Activated CD4-positive, alpha-beta T cell treated with anti-CD3 and anti-CD28 coated beads for 36 hours (primary cell): ENCODE measurements at places on chromosomes 7 and 10. TPM values are rescaled to one million over a fixed set of nuclear protein-coding genes. Genes with fewer than 3 reads are reported as not detected.

DNA sequence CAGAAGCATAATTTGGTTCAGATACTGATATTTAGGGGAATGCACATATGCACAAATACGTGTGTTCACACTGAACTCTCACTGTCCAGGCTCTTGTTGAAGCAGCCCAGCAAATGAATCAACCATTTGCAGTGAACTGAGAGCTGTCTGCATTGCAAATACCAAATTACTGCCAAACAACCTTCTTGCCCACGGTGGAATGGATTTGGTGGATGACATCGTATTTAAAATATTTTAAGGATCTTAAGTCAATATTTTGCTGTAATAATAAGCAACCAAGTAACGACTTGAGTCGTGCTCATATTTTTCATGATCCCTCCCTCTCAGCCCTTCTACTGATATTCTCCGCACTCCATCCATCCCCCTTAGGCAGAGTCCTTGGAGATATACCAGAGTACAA, 107.9 kb upstream of the FEZF1 start:
- no peak overlapping the region for H3K27ac ChIP-seq
- no peaks in the 10 kb centered on the region for H3K36me3 ChIP-seq
- H3K27me3 ChIP-seq: no peaks in the 10 kb centered on the region

TFR2 gene
- total RNA-seq: 12.4 TPM

- H3K27ac ChIP-seq: no peak overlapping the region
- H3K27me3 ChIP-seq: peaks cover 14% of the 10 kb centered on the region
- no peak overlapping the region for H3K4me3 ChIP-seq
- no peak for DNase-seq
Measured at GRCh38 chr7:132610995-132611394, 34.7 kb upstream of the PLXNA4 start.

GRCh38 chr10:33334805-33335550, 511 bp upstream of the NRP1 start:
- peak overlapping the region; percentile 60 for H3K4me3 ChIP-seq
- H3K36me3 ChIP-seq: no peaks in the 10 kb centered on the region
- peak; percentile 69 for DNase-seq
- H3K27me3 ChIP-seq: peaks cover 67% of the 10 kb centered on the region
- peaks cover 18% of the 10 kb centered on the region for H3K4me1 ChIP-seq

- no peak overlapping the region for H3K4me3 ChIP-seq
- no peaks in the 10 kb centered on the region for H3K36me3 ChIP-seq
- no peaks in the 10 kb centered on the region for H3K4me1 ChIP-seq
- H3K27me3 ChIP-seq: peaks cover 3% of the 10 kb centered on the region
- H3K27ac ChIP-seq: no peak overlapping the region
- no peak for DNase-seq
Measured at GRCh38 chr7:26843705-26844104, 20.7 kb downstream of the SKAP2 start.

KMT2E gene
- total RNA-seq: 99.3 TPM

DNA sequence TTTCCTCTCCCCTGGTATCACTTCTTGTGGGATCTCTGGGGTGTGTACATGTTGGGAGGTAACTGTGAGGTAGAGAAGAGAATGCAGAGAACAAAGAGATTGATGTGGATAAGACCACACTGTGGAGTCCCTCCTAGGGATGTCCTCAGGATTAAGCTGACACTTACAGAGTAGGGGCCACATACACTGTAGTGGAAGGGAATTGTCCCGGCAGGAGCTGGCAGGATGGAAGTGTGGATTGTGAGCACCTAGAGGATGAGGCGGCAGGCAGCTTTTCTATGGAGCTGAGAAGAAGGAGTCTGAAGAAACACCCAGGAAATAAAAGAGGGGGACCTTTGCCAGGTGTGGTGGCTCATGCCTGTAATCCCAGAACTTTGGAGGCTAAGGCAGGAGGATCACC, 13.5 kb downstream of the AGFG2 start:
- H3K27me3 ChIP-seq: no peaks in the 10 kb centered on the region
- peaks cover 64% of the 10 kb centered on the region for H3K36me3 ChIP-seq
- H3K27ac ChIP-seq: peak overlapping the region; percentile 48
- H3K4me1 ChIP-seq: peaks cover 41% of the 10 kb centered on the region
- no peak overlapping the region for H3K4me3 ChIP-seq
- no peak for DNase-seq

HOXA1 gene
- total RNA-seq: 0.14 TPM

GRCh38 chr10:121438333-121438732, 159.9 kb downstream of the FGFR2 start:
- H3K27me3 ChIP-seq: peaks cover 2% of the 10 kb centered on the region
- no peaks in the 10 kb centered on the region for H3K4me1 ChIP-seq
- no peak overlapping the region for H3K27ac ChIP-seq
- no peak for DNase-seq
- no peak overlapping the region for H3K4me3 ChIP-seq

- peaks cover 6% of the 10 kb centered on the region for H3K27me3 ChIP-seq
- no peak for DNase-seq
- H3K4me1 ChIP-seq: no peaks in the 10 kb centered on the region
- H3K4me3 ChIP-seq: no peak overlapping the region
Measured at GRCh38 chr10:76868098-76868977, 769.3 kb downstream of the KCNMA1 start.

- no peaks in the 10 kb centered on the region for H3K4me1 ChIP-seq
- H3K36me3 ChIP-seq: no peaks in the 10 kb centered on the region
- DNase-seq: no peak
- H3K27me3 ChIP-seq: no peaks in the 10 kb centered on the region
Measured at GRCh38 chr10:96211764-96212163, 59.6 kb downstream of the BLNK start.

DNA sequence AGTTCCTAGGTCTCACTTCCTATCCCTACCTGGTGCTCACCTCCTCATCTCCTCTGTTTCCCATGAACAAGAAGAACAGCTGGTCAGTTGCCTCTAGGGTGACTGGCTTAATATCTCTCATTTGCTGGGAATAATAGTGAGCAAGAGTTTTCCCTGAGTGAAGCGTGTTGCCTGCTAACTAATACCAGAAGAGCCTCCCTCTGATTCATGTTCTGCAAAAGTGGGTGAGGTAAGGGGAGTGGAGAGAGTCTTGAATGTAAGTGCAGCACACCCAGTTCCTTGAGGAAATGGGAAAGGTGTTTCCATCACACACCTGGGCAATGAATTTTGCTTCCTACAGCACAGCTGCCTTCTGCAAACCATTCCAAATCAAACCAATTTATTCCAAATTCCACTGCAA, 29.6 kb downstream of the FZD1 start:
- H3K27me3 ChIP-seq: peaks cover 4% of the 10 kb centered on the region
- no peak overlapping the region for H3K27ac ChIP-seq
- no peak for DNase-seq
- H3K4me3 ChIP-seq: no peak overlapping the region
- H3K36me3 ChIP-seq: no peaks in the 10 kb centered on the region

CYP3A4 gene
- not detected for total RNA-seq

DNA sequence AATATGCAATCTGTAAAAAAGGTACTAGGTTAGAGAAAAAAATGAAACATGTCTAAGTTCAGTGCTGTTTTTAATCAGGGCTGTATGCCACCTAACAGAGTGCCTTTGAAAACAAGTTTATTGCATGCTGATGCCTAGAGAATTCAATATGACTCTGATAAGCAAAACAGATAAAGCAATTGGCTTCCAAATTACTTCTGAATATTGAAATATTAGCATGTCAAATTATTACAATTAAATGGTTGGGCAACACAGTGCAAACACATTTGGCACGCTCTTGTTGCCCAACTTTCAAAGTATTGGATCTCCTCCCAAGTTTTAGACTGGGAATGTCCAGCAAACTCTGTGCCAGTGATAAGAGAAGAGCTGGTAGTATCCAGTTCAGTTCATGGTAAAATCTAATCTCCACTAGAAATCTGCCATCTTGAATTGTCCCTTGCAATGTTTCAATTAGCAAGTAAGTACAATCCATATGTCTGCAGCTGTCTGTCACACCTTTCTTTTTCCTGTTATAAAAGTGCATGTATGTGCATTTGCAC, 65.2 kb upstream of the FAM133B start:
- H3K4me3 ChIP-seq: no peak overlapping the region
- no peaks in the 10 kb centered on the region for H3K27me3 ChIP-seq
- H3K4me1 ChIP-seq: peaks cover 36% of the 10 kb centered on the region
- no peak overlapping the region for H3K27ac ChIP-seq

GRCh38 chr7:45435846-45436245, 138.3 kb upstream of the ADCY1 start:
- DNase-seq: no peak
- peaks cover 30% of the 10 kb centered on the region for H3K27me3 ChIP-seq
- no peak overlapping the region for H3K27ac ChIP-seq
- H3K4me3 ChIP-seq: no peak overlapping the region

TMEM196 gene
- total RNA-seq: not detected

- no peak overlapping the region for H3K27ac ChIP-seq
- no peaks in the 10 kb centered on the region for H3K4me1 ChIP-seq
- H3K27me3 ChIP-seq: no peaks in the 10 kb centered on the region
- no peak for DNase-seq
- peaks cover 71% of the 10 kb centered on the region for H3K36me3 ChIP-seq
Measured at GRCh38 chr10:42304341-42304740, 334.0 kb downstream of the ZNF33B start.

- H3K27ac ChIP-seq: no peak overlapping the region
- no peak for DNase-seq
- no peaks in the 10 kb centered on the region for H3K27me3 ChIP-seq
- H3K36me3 ChIP-seq: no peaks in the 10 kb centered on the region
Measured at GRCh38 chr10:88343761-88344484, 239.2 kb downstream of the RNLS start.

DNA sequence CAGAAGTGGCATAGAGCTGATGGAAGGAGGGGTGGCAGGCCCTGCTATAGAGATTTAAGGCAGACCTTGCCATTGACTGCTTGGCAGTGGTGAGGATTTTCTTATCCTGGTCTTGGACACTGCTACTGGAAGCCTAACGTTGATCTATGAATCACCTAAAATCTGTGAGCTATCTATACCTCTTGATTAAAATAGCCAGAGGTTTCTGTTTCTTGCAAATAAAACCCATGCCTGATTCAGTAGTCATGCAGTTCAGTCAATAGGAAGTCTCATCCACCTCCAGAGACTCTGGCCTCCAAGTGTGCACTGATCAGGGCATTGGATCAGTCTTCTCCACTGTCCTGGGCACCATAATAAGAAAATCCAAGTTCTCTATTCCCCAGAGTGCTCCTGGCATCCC, 286.5 kb downstream of the PTEN start:
- H3K36me3 ChIP-seq: peaks cover 7% of the 10 kb centered on the region
- peaks cover 2% of the 10 kb centered on the region for H3K27me3 ChIP-seq
- H3K4me3 ChIP-seq: no peak overlapping the region
- H3K4me1 ChIP-seq: peaks cover 20% of the 10 kb centered on the region
- H3K27ac ChIP-seq: no peak overlapping the region
- no peak for DNase-seq

- H3K36me3 ChIP-seq: no peaks in the 10 kb centered on the region
- H3K4me1 ChIP-seq: no peaks in the 10 kb centered on the region
- no peak overlapping the region for H3K4me3 ChIP-seq
- DNase-seq: no peak
- H3K27ac ChIP-seq: no peak overlapping the region
Measured at GRCh38 chr10:51106311-51106945, 32.1 kb downstream of the PRKG1 start.

- no peak overlapping the region for H3K27ac ChIP-seq
- no peaks in the 10 kb centered on the region for H3K36me3 ChIP-seq
- peak; percentile 16 for DNase-seq
- peaks cover 3% of the 10 kb centered on the region for H3K4me1 ChIP-seq
- no peaks in the 10 kb centered on the region for H3K27me3 ChIP-seq
- no peak overlapping the region for H3K4me3 ChIP-seq
Measured at GRCh38 chr7:371779-372545, 82.0 kb downstream of the FOXL3 start.

GRCh38 chr7:32779167-32779566, 112.4 kb downstream of the KBTBD2 start:
- no peaks in the 10 kb centered on the region for H3K27me3 ChIP-seq
- DNase-seq: no peak
- no peak overlapping the region for H3K4me3 ChIP-seq
- no peaks in the 10 kb centered on the region for H3K36me3 ChIP-seq

CELF2 gene
- total RNA-seq: 102 TPM

DNA sequence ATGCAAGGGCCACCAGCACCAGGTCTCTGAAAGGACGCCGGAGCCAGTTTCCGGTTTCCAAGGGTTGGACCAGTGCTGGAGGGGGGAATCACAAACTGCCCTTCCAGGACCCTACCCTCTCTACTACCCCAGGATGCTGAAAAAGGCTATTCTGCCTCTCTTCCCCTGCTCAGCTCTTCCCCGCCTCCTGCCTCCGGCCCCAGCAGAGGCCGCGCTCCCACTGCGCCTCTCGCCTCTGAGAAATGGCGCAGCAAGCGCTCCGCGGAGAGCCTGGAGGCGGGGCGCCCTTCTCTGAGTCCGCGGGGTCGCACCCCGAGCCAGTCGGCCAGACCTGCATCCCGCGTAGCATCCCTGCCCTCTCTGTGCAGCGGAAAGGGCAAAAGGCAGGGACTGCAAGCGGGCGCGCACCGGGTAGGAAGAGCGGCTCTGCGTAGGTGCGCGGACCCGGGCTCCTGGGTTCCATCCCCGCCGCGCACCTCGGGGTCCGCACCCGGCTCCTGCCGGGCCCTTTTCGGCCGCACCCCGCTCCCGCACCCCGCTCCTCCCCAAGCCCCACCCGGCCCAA, 476 bp upstream of the RET start:
- H3K36me3 ChIP-seq: no peaks in the 10 kb centered on the region
- no peak overlapping the region for H3K27ac ChIP-seq
- DNase-seq: peak; percentile 17
- peaks cover 7% of the 10 kb centered on the region for H3K4me1 ChIP-seq
- H3K4me3 ChIP-seq: peak overlapping the region; percentile 30
- peaks cover 29% of the 10 kb centered on the region for H3K27me3 ChIP-seq

- H3K4me1 ChIP-seq: peaks cover 44% of the 10 kb centered on the region
- peaks cover 15% of the 10 kb centered on the region for H3K36me3 ChIP-seq
- no peak overlapping the region for H3K4me3 ChIP-seq
- no peak overlapping the region for H3K27ac ChIP-seq
Measured at GRCh38 chr10:50498465-50498864, 125.3 kb downstream of the SGMS1 start.

GRCh38 chr7:12741951-12742575, 54.6 kb downstream of the ARL4A start:
- no peaks in the 10 kb centered on the region for H3K27me3 ChIP-seq
- H3K4me3 ChIP-seq: no peak overlapping the region
- H3K27ac ChIP-seq: no peak overlapping the region
- no peaks in the 10 kb centered on the region for H3K4me1 ChIP-seq
- no peaks in the 10 kb centered on the region for H3K36me3 ChIP-seq
- DNase-seq: no peak

NRP1 gene
- total RNA-seq: 0.21 TPM
